ENCODE measurements at places on chromosomes 7 and 10.

GRCh38 chr7:123867225-123867624, 22.3 kb downstream of the HYAL4 start:
- DNase-seq = peak; percentile 14

DNA sequence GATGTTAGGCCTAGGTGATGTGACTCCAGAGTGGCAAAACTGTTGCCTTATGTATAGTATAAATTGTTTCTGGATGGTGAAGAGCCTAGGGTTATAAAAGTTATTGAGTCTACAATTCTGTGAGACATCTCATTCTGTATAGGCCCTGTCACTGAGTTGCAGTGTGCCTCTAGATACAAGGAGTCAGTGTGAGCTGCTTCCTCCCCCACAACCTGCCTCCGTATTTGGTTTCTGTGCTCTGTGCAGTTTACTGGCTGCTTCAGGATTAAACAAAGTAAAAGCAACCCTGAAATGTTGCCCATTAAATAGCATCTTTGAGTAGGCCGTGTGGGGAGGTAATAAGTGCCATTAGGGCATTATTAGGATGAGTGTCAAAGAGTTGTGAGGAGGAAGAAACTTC, 1.9 kb upstream of the IFRD1 start:
- no peak for DNase-seq

DNA sequence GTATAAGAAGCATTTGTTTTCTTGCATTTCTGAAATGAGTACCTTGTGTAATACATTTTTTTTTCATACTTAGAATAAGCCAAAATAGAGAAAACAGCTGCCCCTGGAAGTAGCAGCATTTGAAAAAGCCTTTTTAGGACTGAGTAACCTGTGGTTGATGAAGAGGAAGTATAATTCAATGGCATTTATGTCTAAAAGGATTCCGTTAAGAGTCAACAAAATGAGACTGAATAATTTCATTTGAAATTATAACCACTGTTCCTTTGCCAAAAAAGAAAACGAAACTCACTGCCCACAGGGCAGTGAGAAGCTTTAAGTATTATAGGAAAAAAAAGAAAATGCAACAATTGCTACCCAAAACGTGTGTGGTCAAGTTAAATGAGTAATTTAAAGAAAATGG, 705.6 kb upstream of the PHF14 start:
- no peak for DNase-seq

DNA sequence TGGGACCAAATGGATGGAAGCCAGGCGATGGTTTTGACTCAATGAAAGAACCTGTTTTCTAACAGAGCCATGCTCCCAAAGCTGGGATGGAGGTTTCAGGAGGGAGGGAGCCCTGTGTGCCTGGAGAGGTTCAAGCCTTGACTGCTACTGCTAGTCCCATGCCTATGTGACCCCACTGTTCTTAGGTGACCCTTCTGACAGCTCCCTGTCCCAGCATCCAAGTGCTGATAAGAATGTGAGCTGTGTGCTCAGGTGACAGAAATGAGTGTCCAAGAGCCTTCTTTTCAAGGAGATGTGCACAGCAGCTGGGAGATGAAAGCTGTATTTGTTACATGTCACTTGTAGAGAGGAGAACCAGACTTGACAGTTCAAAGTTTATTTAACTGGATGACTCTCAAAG, 595.4 kb downstream of the GALNT17 start:
- DNase-seq = no peak

- no peak for DNase-seq
Observed at GRCh38 chr7:39016609-39017008, 38.9 kb downstream of the POU6F2 start.

DNA sequence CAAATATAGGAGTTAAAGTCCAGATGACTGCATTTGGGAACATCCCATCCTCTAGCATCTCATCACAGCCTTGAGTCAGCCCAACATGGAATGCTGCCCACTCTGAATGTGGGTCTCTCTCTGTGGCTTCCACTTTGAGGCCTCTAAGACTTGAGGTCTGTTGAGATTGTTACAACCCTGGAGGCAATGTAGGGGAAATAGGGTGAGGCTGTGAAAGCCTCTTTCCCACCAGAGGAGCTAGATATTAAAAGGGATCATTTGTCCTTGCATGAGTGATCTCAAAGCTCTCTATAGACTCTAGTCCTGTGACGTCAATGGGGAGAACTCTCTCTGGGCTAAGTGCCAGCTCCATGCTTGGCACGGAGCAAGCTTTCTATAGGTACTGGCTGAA, 6.4 kb upstream of the GOLGA7B start:
- DNase-seq = no peak

DNA sequence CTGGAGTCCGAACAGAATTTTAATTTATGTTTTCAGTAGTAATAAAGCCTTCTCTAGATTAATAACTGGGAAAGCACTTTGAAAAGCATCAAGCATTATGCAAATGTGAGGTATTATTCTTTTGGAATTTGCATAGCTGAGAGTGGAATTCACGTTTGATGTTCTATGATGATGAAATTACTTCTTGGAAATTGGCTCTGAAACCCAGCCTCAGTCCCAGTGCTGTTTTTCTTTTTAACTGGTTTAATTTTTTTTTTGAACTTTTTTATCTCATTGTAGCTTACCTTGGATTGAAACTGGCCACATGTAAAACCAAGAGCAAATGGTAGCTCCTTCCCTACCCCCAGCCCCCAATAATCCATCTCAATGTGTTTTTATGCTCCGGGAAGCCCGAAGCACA, 1.2 kb downstream of the TBXAS1 start:
- DNase-seq = no peak

DNA sequence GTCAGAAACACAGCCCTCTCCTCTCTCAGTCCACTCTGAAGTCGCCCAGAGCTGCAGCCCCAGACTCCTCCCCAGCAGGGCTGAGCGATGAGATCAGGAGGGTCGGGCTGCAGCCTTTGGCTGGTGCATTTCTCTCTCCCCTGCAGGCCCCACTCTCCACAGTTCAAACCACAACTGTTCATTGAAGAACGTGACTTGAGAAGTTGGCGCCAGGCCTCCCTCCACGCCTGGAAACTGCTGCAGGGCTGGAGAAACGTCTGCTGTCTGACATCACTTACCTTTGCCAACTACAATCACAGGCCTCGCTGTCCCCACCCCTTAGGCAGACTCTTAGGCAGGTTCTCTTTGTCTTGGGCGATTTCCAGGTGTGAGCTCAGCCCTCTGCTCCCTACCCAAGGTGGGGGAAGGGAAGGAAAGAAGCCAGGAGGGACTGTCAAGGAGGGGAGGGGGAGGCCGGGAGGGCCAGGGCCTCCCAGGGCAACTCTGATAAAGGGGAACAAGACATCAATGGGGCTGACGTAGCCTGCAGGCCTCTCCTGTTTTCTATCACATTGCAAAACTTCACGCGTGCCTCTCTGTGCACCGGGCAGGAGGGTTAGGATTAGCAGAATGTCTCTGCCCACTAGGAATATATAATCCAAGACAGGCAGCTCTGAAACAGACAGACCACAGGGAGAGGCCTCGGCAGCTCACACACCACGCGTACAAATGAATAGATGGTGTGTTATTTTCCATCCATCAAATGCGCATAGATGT, 32.7 kb downstream of the CALML5 start:
- no peak for DNase-seq

DNA sequence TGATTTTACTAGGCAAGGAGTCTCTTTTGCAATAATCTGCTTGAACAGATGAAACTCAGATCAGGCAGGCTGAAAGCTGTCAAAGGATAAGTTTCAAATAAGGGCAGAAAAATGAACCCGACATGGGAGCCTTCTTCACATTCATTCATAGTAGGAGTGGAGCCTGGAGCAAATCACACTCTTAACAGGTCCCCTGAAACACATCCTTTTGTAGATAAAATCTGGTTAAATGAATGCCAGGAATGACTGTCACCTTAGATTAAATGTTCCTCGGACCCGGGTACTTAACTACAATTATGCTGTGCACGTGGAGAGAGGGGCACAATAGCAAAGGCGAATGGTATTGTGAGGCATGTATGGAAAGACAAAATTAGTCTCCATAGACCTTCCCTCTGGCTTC, 344.7 kb upstream of the LRGUK start:
- DNase-seq = no peak

GRCh38 chr7:711922-712380, 14.5 kb upstream of the DNAAF5 start:
- DNase-seq = no peak

DNA sequence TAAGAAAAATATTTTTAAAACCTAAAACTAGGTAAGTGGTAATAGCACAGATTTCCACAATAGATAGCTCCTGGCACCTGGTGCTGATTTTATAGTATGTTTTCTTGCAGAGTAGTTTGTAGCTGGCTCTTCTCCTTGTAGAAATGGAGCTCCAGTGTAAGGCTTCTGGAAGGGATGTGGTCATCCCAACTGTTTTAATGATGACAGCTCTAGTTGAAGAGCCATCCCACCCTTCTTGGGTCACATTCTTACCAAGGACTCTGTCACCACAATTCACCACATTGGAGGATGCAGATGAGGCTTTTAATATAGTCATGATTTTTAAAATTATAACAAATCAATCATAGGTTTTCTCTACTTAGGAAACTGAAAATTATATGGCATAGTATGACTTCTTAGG, 31.0 kb downstream of the TES start:
- no peak for DNase-seq

DNA sequence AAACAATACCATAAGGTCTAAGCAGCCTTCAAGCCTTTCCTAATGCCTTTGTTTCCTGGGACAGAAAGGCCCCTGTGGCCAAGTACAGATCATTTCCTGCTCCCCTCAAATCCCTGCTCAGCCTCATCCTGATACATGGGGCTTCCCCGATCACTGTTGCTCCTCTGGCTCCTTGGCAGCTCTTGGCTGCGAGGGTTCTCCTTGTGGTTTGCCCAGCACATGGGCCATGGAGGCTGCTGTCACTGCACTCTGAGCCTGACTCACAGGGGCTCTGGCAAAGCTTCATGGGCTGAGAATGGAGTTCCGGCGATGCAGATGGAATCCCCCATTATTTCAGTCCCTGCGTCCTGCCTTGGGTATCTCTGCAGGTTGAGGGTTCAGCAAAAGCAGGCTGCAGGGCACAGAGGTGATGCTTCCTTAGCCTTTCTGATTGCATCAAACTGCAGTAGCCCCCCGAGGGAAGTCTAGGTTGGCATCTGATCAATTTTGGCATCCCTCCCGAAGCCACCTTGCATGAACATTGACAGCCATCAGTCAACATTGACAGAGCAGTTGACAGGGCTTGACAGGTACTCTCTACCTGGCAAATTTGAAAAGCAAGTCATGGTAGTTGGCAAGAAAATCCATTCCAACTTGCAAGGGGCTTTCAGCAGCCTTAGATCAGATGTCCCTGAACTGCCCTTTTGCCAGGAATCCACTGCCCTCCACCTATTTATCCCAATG, 168.6 kb downstream of the GFRA1 start:
- DNase-seq = no peak

DNA sequence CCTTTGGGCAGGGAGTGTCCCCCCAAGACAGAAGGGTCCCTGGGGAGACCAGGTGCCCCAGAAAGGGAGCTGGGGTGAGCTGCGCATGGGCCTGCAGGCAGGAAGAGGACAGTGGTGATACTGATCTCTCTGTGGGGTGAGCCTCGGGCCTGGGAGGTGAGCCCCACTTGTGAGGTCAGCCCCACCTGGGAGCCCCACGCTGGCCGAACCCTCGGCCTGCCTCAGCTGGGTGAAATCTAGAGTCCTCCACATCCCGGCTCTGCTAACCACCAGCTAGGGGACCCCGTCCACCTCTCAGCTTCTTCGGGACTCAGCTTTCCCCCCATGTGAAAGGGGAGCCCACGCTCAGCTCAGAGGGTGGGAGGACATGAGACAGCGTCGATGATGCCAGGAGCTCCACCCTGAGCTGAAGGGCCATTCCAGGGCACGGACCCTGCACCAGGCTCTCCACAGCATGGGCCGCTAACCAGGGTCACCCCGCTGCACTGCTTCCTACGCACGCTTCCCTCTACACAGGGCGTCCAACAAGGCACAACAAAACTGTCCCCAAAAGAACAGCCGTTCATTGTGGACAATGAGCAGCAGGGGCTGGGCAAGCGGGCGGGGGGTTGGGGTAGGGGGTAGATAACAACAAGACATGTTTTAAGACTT, 48.7 kb downstream of the CAMK2B start:
- DNase-seq = no peak

DNA sequence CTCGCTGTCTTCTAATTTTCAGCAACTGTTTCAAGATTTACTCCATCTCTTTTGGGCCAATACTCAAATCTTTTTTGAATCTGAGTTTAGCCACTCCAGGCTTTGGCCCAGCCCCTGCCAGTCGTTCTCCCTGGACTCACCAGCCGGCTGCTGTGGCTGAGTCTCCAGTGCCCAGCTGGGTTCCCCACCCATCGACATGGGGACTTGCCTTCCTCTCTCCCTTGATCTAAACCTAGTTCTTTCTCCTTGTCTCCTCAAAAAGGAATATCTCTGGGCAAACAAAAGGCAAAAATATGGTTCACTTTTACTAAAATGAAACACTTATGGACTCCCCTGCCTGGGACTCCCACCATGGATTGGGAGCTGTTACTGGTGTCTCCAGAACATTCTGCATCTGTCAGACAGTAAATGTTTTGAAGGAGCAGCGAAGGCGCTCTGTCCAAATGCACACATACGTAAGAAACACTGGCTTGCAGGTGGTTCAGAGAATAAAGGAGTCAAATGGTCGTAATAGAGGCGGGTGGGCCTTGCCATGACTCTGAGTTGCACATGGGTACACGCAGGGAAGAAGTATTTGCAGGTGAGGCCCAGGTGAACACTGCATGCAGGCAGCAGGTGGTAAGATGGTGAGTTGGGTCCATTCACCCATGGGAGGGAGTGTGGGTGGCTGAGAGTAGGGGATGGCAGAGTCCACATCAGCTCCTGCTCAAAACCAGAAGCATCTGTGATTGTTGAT, 35.5 kb upstream of the HABP2 start:
- DNase-seq = no peak

- peak; percentile 12 for DNase-seq
Observed at GRCh38 chr7:17301471-17302456, 3.3 kb downstream of the AHR start.

- DNase-seq = peak; percentile 30
Observed at GRCh38 chr10:48608279-48608681, 3.4 kb upstream of the ARHGAP22 start.

DNA sequence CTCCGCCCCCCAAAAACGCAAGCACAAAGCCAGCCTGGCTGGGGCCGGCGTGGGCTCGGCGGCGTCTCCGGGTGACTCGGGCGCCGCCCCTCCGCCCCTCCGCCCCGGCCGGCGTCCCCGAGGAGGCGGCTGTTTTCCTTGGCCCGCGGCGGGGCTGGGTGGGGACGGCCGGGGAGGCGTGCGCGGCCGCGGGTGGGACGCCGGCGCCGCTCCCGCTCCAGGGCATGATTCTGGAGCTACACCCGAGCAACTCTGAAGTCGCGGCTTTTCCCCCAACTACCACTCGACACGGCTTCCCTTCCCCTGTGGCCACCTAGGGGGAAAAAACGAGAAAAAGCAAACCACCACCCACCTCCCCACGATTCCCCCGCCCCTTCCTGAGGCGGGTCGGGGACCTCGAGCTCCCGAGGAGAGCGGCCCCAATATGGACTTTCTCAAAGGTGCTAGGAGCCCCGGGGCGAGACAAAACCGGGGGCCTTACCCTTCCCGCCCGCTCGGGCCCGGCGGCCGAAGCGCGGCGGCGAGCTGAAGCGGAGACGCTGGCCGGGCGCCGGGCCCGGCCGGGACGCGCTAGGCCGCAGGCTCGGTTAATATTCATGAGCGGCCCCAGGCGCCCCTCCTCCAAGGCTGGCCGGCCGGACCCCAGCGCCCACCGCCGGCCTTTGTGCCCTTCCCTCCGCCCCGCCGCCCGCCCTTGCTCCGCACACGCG, 856 bp downstream of the ARHGAP21 start:
- DNase-seq = peak; percentile 60

- DNase-seq = no peak
Observed at GRCh38 chr7:84364708-84365107, 170.1 kb upstream of the SEMA3A start.

- no peak for DNase-seq
Observed at GRCh38 chr10:131645756-131646155, 255.1 kb upstream of the PPP2R2D start.

GRCh38 chr7:42572056-42572455, 335.0 kb upstream of the GLI3 start:
- no peak for DNase-seq

Data from CD4-positive, alpha-beta T cell treated with Interferon alpha-2 for 1 hour (primary cell).